ENCODE measurements at places on chromosomes 16 and 17.

DNA sequence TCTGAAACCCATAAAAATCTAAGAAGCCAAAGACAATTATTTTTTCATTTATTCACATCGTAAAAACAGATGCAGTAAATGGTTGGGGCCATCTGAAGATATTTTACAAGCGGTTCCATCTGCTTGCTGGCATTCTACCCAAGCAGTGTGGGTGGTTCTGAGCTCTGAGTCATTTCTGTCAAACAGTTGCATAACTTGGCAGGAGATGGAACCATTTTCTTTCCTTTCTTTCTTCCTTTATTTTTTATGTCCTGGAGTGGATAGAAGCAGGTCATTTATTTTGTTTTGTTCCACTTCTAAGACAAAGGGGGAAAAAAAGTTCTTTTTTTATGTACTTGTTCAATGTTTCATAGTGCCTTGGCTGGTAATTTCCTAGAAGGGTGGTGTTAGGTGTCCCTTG, 1151.9 kb upstream of the GOT2 start:
- peaks cover 39% of the 10 kb centered on the region for H3K4me1 ChIP-seq
- H3K36me3 ChIP-seq: no peaks in the 10 kb centered on the region
- no peak overlapping the region for H3K4me3 ChIP-seq
- no peaks in the 10 kb centered on the region for H3K27me3 ChIP-seq
- peak overlapping the region; percentile 72 for H3K27ac ChIP-seq

- no peaks in the 10 kb centered on the region for H3K27me3 ChIP-seq
- no peak for DNase-seq
- H3K36me3 ChIP-seq: peaks cover 4% of the 10 kb centered on the region
Measured at GRCh38 chr17:1996800-1997288, 28.3 kb downstream of the RTN4RL1 start.

GRCh38 chr16:76970087-76970744, 220.8 kb upstream of the MON1B start:
- peaks cover 6% of the 10 kb centered on the region for H3K4me1 ChIP-seq
- no peak overlapping the region for H3K27ac ChIP-seq
- H3K27me3 ChIP-seq: no peaks in the 10 kb centered on the region
- no peaks in the 10 kb centered on the region for H3K36me3 ChIP-seq

GRCh38 chr17:74431568-74432423, at the start of gene GPRC5C:
TSS of gene GPRC5C (plus strand) at chr17:74432088. CDS start at chr17:74439777, 7,689 bp downstream.
- peak within 1 kb of the TSS; percentile 88 for H3K4me3 ChIP-seq
- no peaks in the 10 kb centered on the region for H3K27me3 ChIP-seq
- H3K27ac ChIP-seq: peak within 1 kb of the TSS; percentile 98

DNA sequence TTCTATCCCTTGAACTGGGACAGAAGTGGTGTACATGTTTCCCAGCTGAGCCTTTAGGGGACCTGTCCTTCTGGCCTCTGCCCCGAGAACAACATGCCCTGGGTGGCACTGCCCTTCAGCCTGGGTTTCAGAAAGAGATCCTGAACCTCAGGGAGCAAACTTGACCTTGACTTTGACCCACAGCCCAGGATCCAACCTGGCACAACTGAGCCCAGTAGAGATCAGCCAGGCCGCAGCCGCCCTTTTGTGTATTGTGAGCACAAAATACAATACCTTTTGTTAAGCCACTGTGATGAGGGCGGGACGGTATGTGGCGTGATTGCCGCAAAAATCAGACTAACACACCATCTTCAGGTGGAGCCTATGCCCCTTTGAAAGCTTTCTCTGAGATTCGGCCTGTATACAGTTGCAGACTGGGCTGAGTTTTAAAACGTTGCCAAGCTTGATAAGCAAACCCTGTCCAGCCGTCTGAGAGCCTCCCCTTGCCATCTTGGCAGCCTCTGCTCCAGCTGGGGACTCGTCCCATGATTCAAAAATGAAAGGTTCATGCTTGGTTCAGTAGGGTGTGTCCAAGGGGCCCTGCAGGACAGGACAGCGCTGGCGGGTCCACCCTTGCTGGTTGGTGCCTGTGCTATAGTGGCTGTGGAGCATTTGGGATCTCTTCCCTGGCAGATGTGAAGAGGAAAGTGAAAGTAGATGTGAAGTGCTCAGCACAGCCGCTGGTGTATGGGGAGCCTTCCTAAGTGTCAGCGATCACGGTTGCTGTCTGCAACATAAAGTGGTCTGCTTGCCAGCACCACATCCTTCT, 40.3 kb downstream of the FOXL1 start:
- H3K4me1 ChIP-seq: no peaks in the 10 kb centered on the region
- no peaks in the 10 kb centered on the region for H3K27me3 ChIP-seq
- no peak for DNase-seq
- no peak overlapping the region for H3K4me3 ChIP-seq

Data from MCF 10A (cell line).